Activated CD8-positive, alpha-beta memory T cell treated with anti-CD3 and anti-CD28 coated beads, Interleukin-2, amount 10 ng/mL, durations not matched to agents 7 days and 5 days (primary cell): ENCODE measurements at places on chromosomes 3 and 15.

DNA sequence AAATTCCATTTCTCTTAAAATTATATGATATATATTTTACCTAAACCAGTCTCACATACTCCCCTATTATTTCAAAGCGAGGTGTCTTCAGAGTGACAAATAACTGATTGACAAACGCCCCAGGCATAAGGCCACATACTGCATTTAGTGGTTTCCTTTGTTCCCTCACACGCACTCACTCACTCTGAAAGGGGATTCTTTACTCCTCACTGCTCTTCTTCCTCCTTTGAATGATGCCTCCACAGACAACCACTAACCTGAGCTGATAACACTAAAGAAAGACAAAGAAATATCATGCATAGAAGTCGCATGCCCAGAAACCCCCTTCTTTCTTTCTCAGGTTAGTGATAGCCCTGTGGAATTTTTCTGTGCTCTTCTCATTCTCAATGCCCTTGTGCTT, 24.1 kb upstream of the BBX start:
- DNase-seq, result no peak

DNA sequence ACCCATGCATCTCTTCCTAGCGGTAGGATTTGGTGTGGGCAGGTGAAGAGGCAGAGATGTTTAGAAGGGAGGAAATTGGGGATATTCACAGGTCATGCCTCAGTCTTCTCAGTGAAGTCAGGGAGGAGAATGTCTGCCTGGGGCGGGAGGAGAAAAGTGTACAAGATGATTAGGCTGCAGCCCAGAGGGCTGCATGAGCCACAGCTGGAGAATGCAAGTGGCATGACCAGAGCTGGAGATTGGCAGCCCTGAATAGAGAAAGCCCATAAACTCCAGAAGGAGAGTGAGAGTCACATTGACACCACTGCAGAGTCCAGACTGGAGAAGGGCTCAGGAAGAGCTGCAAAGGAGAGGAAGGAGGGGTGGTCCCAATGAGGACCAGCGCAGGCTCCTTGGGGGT, 22.6 kb downstream of the PDHB start:
- no peak for DNase-seq

- DNase-seq, result peak; percentile 88
These were observed 34.3 kb downstream of the IRAK2 start for GRCh38 chr3:10198761-10199649.

DNA sequence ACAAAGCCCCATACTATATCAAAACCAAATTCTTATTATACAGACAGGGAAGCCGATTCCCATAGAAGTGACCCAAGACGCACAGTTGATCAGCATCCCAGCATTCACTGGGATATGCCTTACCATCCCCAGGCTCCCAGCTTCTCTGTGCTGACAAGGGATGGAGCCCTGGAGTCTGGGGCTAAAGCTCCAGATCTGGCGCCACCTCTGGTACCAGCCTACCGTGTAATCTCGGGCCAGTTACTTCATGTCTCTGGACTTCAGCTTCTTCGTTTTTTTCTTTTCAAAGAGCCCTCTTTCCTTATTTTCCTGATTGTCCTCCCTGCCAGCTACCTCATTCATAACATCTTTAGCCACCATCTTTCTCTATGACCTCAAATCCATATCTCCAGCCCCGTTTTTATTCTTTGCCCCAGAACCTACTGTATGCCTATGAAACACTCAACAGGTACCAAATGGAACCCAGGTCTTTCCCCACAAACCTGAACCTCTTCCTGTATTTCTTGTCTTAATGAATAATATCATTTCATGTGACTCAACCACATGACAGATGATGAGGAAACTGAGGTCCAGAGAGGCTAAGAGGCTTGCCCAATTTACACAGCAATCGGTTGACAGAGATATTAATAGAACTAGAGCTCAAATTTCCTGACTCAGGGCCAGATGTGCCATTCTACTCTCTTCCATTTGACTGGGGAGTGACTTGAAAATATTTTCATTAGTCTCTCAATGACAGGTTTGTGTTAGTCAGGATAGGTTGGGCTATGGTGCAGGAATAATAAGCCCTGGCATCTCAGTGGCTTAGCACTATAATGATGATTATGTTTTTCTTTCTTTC, 85.4 kb upstream of the TLE3 start:
- DNase-seq, result no peak

- no peak for DNase-seq
These were observed 66.4 kb upstream of the TJP1 start for GRCh38 chr15:29888646-29889045.
